Activated CD8-positive, alpha-beta memory T cell treated with anti-CD3 and anti-CD28 coated beads for 1 hour (primary cell): ENCODE measurements at places on chromosomes 6 and 20.

- no peak for DNase-seq
These were observed 791.5 kb downstream of the TFAP2A start for GRCh38 chr6:9623228-9623832.

GRCh38 chr6:67667637-67668422 lies 967.3 kb upstream of the ADGRB3 start:
- DNase-seq, result no peak

DNA sequence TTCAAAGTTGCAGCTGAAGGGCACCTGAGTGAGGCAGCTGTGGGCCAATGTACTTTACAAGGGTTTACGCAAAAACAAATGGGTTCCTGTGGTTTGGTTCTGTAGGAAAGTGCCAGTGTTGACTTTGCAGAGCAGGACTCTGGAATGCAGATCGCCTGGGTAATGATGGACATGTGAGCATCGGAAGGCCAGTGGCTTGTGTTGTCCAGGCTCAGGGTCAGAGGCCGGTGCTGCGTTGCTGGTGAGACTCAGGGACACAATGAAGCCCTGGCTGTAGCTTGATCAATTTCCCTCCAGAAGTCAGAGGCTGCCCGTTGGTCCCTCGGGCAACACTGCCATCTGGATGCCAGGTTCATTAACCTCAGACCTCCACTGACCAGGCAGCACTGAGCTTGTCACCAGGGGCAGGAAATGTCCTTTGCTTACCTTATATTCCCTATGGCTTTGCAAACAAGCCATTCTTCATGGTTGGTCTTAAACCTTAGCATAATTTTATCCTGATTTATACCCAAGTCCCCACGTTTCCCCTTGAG lies 753.4 kb downstream of the QKI start:
- no peak for DNase-seq

DNA sequence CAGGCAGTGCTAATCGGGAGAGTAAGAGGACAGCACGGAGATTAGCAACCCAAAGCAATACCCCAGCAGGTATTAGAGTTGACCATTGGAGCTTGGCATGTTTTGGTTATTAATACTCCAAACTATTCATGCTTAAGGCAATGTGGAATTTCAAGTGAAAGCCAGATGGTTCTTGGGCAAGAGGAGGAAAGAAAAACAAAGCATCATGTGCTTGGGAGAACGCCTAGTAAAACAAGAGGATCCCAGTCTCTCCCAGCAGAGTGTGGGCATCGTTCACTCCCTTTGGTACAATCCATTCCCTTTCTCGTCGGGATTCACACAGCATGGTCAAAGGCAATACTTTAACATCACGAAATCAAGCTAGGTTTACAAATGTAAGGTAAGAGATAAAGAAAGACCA lies 349.8 kb downstream of the PRKN start:
- DNase-seq, result no peak

DNA sequence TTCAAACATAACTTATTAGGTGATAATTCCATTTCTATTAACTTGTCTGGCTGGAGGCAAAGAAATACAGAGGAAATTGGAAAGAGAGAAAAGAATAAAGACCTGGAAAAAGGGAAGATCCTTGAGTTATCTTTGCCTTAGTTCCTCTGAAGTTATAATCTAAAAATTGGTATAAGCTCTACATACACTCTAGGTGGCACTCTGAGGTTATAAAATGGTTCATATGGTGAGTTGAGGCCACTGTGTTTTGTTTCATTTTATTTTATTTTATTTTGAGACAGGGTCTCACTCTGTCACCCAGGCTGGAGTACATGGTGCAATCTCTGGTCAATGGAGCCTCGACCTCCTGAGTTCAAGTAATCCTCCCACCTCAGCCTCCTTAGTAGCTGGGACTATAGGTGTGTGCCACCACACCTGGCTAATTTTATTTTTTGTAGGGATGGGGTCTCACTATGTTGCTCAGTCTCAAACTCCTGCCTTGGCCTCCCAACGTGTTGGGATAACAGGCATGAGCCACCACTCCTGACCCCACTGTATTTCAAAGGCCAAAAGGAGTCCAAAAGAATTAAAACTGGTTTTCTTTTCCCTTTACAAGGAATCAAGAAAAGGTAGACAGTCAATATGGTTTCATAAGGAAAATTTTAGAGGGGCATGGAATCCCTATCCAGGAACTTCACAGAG lies 19.4 kb downstream of the GPX6 start:
- DNase-seq, result no peak
